Neural cell (in vitro differentiated cells): ENCODE measurements at places on chromosomes 16 and 17. TPM values are rescaled to one million over a fixed set of nuclear protein-coding genes. Genes with fewer than 3 reads are reported as not detected.

Gene C17orf78
- polyA plus RNA-seq: not detected in 2 replicates

Gene ANKRD11
- 32.5 and 53.7 TPM in 2 replicates for polyA plus RNA-seq

Gene SLC52A1
- polyA plus RNA-seq: not detected in 2 replicates

Gene CHAD
- polyA plus RNA-seq: not detected in 2 replicates

Gene MYCBPAP
- polyA plus RNA-seq: 0.34 and 0.35 TPM in 2 replicates

Gene GGT6
- not detected in 2 replicates for polyA plus RNA-seq

Gene IRX5
- 0.14 and 0.26 TPM in 2 replicates for polyA plus RNA-seq
